Aorta (tissue), 5 donors: ENCODE measurements at places on chromosomes 2 and 18.
A peak's percentile ranks its signal among the peaks of the same experiment; 100 is the strongest.

DNA sequence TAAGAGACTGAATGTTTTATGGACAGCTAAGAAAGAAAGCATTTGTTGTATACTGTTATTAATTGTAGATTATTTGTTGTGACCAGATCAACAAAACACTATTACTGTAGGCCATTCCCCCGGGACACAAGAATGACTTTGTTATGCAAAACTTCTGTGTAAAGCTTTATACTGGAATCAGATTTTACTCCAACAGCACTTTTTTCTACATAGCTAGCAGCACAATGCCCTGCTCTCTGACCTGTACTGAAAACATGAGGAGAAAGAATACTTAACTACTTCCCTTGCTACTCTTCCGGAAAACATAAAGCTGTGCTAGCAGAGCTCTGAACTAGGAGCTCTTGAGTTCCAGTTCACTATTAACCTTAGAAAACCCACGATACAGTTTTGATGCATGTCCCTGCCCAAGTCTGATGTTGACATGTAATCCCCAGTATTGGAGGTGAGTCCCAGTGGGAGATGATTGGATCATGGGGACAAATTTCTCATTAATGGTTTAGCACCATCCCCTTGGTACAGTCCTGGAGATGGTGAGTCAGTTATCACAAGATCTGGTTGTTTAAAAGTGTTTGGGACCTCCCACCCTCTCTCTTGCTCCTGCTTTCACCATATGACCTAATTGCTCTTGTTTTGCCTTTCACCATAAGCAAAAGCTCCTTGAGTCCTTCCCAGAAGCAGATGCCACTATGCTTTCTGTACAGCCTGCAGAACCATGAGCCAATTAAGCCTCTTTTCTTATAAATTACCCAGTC is 601.1 kb upstream of the PIK3C3 start:
- DNase-seq, result no peak

- no peak for DNase-seq
Observed at GRCh38 chr2:98771264-98771663, 40.3 kb upstream of the MGAT4A start.

GRCh38 chr18:69956057-69956456 is 8.4 kb upstream of the CD226 start:
- no peak for DNase-seq

DNA sequence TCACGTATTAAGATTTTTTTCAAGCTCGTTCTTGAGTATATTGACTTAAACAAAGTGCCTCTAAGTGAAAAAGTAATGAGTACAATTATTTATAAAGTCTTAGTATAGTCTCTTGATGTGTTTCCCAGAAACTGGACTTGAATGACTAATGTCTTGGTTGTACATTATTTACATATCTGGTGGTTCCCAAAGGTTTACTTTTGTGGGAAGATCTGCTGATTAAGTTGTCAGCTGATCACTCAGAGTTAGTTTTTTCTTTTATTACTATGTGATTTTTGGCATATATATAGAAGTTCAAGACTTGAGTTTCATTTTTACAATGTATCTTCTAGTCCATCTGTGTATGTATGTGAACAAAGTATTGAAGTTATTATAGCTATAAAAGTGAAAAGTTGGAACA is 29.5 kb downstream of the RNF144A start:
- no peak for DNase-seq

GRCh38 chr2:117557626-117558025 is 256.9 kb upstream of the DDX18 start:
- DNase-seq, result no peak

GRCh38 chr2:36516136-36516870 is 81.7 kb downstream of the FEZ2 start:
- no peak for DNase-seq

DNA sequence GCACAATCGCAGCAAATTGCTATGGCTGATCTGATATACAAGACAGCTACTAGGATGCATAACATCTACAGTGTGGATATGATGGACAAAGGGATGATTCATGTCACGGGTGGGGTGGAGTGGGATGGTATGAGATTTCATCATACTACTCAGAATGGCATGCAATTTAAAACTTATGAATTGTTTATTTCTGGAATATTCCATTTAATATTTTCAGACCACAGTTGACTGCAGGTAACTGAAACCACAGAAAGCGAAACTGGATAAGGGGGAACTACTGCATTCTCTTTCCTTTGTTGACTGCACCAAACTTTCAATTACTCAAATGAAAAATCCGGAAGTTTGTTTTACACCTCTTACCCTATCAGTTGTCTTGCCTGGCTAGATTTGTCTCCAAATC is 94.4 kb upstream of the NEUROD1 start:
- DNase-seq, result no peak

DNA sequence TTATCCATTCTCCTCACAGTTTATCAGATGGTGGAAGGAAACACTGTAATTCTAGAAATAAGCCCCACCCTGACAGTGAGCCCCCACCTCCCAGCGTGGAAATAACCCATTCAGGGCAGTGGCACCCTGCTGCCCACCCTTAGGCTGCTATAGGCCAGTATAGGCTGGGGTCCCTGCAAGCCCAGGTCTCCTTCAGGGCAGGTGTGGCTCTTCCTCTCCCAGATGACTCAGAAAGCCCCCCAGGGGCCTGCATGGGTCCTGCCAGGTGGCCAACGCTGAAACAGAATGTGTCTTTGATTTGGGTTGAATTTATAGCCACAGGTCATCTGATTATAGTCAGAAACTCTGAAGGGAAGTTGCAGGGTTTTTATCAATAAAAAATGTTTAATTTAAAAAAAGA is 136.4 kb downstream of the SH3RF3 start:
- DNase-seq, result no peak

DNA sequence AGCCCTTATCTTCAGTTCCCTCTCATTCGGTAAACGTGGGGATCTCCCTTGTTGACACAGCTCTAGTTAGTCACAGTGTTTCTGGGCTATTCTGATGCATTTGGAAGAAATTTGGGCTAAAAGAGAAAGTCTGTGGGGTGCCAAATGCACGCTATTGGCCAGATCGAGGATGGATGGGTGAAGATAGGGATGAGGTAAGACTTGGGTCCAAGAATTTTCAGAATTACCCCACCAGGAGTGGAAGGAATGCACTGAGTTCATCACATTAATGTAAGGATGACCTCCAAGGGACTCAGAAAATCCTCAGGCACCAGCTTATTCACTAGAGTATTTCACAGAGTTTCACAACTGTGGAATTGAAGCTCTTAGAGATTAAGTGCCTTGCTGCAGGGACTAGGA is 49.3 kb downstream of the NRP2 start:
- no peak for DNase-seq

GRCh38 chr2:128091726-128092080 is 703 bp downstream of the UGGT1 start:
- no peak for DNase-seq

DNA sequence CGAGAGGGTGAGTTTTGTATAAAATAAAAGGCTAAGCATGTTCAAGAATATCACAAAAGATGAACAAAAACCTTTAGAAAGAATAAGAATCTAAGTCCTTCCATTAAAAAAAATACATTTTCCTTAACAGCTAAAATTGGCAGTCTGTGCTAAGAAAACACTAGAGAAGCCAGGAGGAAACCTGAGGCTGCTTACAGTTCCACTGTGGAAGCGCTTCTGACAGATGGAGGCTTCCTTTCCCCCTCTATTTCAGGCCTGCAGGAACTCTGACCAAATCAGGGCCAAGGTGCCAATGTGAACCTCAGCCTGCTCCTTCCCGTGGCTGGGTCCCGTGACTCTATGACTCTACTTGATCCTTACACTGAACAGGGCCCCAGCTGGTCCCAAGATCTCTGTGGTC is 108.1 kb upstream of the ARHGAP28 start:
- DNase-seq, result no peak

- no peak for DNase-seq
Observed at GRCh38 chr18:8561123-8561910, 47.9 kb upstream of the RAB12 start.

- DNase-seq, result no peak
Observed at GRCh38 chr2:11186145-11186544, 30.9 kb downstream of the SLC66A3 start.

DNA sequence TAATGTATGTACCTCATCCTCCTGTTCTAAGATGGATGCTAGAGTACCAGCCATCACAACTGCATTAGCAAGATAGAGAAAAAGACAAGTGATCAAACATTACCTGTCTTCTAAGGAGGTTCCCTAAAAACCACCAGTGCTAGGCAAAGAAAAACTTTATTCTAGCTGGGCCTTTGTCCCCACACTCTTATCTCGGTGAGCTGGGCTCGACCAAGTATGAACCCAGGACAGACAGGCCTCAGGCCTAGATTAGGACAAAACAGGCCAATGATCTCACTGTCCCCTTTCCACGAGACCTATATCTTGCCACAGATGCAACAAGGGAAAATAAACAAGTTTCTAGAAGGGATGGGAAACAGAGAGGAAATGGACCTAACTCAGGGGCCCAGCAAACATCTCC is 127.6 kb upstream of the PKDCC start:
- DNase-seq, result no peak

GRCh38 chr18:36572135-36572856 is 256.5 kb downstream of the TPGS2 start:
- no peak for DNase-seq

GRCh38 chr18:53799134-53799533 is 425.3 kb downstream of the MBD2 start:
- no peak for DNase-seq

- no peak for DNase-seq
Observed at GRCh38 chr2:22970284-22970975, 414.5 kb upstream of the KLHL29 start.

- DNase-seq, result no peak
Observed at GRCh38 chr2:84055816-84056215, 403.3 kb downstream of the SUCLG1 start.

DNA sequence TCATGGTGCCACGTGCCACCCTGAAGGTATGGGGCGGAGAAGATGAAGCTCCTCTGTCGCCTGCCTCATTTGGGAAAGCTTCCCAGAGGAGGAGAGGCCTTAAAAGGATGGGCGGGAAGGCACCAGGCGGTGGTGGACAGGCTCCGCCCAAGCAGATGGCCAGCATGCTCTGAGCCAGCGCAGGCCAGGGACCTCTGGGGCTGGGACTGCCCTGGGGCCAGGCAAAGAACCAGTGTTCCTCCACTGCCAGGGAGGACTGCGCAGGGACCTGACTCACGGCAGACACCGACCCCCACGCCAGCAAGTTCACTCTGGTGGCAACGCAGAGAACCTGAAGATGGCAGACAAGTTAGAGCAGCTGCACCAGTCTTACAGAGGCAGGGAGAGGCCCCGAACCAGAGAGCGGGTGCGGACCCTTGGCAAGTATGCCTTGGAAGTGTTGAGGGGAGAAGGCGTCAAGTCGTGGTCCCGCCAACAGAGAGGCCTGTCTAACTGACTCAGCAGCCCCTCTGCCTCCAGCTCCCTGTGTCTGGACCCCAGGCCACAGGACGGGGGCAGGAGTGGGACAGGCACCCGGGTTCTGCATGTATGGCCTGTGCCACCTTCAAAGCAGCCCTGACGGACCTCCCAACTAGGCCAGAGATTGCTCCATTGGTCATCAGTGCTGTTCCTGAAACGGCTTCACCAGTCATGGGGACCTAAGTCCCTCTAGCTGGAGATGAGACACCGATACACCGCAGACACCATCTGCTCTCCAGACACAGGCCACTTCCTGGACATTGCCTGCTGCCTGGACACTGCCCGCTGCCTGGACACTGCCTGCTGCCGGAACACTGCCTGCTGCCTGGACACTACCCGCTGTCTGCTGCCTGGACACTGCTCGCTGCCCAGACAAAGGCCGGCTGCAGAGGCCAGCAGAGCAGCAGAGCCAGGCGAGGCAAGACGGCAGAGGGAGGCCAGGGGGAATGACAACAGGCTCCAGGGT is 124.7 kb downstream of the HDAC4 start:
- no peak for DNase-seq

DNA sequence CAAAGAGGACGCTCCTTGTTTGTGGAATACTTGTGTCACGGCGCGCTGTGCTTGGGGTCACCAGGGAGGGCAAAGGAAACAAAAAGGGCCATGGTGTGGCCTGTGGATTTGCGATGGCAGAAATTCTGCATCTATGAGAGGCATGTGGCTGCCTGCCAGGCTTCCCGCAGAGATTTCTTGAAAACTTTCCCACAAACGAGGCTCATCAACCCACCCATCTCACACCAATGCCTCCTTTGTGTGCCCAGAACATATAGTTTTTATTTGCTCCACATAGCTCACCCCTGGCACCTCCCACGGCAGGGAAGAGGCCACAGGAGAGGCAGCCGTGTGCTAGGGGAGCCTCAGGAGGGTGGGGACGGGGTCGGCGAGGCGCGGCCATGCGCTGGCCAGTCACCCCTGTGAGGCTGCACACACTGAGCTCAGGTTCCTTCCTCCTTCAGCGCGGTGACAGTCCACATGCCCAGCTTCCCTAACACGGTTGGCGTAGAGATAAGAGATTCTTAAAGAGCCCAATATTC is 100.3 kb downstream of the MBP start:
- no peak for DNase-seq

DNA sequence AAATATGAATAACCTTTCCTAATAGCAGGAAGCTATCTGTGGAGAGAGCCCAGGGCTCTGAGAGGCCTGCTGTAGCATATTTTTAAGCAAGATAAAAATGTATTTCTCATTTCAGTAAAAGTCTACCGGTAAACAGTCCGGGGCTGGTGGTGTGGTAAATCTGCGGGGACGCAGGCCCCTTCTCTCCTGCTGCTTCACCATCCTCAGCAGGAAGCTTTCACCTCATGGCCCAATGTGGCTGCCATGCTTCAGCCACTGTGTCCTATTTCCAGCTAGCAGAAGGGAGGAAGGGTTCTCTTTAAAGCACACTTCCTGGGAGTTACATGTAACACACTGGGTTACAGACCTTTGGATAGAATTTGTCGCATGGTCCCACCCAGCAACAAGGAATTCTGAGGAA is 79.5 kb upstream of the ODC1 start:
- DNase-seq, result no peak

- no peak for DNase-seq
Observed at GRCh38 chr2:186382932-186383331, 103.1 kb upstream of the ZC3H15 start.

- DNase-seq, result peak; percentile 80
Observed at GRCh38 chr18:25351777-25352628, at the start of gene ZNF521. Gene ZNF521 (minus strand): TSS chr18:25352166. CDS start chr18:25350946, 1,220 bp downstream.
